GM06990 (cell line): ENCODE measurements at places on chromosomes 7 and 10.

- no peak for DNase-seq
Observed at GRCh38 chr7:128189231-128189930, 51.7 kb upstream of the LEP start.

- no peak for DNase-seq
Observed at GRCh38 chr7:74283858-74284447, 5.3 kb upstream of the CLIP2 start.

- DNase-seq = no peak
Observed at GRCh38 chr10:480928-481552, 208.4 kb downstream of the DIP2C start.

- DNase-seq = no peak
Observed at GRCh38 chr10:75544386-75544785, 113.0 kb downstream of the LRMDA start.
